Activated CD4-positive, CD25-positive, alpha-beta regulatory T cell treated with anti-CD3 and anti-CD28 coated beads, Interleukin-2, amount 50 U/mL, for 24 hours (primary cell): ENCODE measurements at places on chromosomes 2 and 18.

- ATAC-seq = no peak
Observed at GRCh38 chr2:74814102-74814501, 19.8 kb upstream of the HK2 start.

DNA sequence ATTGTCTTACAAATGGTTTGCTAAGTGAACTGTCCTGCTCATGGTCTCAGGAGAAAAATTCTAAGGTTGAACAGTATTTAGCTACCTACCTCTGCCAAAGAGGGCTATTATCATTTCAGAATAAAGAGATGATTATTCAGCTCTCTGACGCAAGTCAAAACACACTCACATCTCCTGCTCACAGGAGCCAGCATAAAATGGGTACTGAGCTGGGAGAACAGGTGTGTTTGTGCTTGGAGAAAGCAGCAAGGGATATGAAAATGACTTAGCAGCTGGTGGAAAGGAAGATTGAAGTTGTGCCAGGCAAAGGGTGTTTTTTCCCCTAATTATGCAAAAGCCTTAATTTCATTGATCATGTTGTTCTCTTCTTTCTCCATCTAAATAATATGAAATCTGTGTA lies 47.3 kb upstream of the TANK start:
- ATAC-seq = no peak

DNA sequence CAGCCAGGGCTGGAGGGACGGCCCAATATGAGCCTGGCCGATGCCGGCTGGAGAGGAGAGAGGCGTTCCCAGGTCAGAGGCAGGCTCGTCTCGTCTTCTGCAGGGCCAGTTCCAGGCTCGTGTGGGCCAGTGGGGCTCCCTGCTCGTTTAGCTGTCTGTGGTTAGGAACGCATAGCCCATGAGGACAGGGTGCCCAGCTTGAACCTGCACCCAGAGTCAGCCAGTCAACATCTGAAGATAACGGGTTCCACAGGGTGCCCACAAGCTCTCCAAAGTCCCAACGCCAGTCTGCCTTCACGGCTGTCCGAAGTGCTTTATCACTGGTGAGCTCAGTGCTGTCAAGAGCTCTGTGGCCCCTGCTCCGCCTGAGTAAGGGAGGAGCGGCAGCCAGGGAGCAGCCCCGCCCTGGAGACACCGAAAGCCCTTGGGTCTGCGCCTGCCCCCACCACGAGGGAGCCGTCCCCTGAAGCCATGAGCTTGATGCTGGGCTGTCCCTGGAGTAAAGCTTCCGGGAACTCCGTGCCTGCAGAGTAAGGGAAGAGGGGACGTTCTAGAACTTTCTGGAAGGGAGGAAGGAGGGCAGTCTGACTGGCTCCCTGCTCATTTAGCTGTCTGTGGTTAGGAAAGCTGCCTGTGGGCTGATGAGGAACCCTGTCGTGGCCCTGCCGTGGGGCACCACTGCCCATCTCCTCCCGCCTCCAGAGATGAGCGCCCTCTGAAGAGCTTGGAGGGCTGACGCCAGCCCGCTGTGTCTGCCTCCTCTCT lies 2.7 kb upstream of the HSBP1L1 start:
- no peak for ATAC-seq

DNA sequence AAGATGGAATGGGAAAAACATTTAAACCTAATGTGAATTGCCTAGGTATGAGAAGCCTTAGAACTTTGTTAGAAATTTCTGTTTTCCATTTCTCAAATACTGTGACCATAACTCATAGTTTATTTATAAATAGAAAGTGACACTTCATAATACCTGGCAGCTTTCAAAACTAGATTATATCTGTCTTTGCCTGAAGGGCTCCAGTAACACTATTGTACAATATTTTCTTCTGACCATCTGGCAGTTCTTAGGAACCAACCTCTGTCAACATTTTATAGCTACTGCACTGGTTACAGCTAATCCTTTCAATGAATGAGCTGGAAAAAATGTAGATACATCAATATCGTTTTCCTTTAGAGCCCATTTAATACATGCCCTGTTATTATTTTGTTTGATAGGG lies 237.4 kb downstream of the CAMKMT start:
- no peak for ATAC-seq

- ATAC-seq = peak; percentile 44
Observed at GRCh38 chr2:47724221-47724981, 58.5 kb upstream of the MSH6 start.

DNA sequence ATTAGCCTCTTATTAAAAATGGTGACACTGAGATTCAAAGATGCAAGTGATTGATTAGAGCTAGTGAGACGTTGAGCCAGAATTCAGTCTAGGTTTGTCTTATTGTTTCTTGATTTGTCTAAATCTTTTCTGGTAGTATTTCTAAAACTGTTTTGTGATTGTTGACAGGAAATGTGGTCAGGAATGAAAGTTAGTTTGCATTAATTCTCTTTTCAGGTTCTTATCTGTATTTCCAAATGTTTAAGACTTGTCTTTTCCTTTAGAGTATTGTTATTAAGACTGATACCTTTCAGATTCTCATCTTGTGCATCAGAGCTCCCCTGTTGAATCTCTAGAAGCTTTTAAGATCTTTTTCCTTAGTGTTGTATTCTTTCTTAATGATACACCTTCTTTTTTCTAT lies 89.3 kb downstream of the MBD5 start:
- no peak for ATAC-seq
